Stimulated activated CD8-positive, alpha-beta memory T cell treated with anti-CD3 and anti-CD28 coated beads, Interleukin-15, amount 100 ng/mL, for 4 hours (primary cell): ENCODE measurements at places on chromosomes 1 and 21.

GRCh38 chr1:54340878-54341277 lies 65.3 kb downstream of the SSBP3 start:
- no peak for DNase-seq

DNA sequence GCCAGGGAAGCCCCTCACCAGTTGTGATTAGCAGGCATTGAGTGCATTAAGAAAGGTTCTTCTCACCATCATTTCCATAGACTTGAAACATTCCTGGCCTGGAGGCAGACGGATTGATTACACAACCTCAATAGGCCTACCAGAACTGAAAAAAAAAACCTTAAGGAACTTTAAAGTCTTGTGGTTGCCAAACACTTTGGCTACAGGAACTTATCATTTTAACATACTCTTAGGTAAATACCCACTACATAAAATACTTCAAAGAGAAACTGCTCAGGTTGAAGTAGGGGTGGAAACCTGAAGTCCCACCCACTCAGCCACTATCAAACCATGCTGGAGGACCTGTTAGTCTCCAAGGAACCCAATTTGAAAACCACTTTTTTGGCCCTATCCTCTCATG lies 22.4 kb upstream of the HMGB4 start:
- DNase-seq: no peak

DNA sequence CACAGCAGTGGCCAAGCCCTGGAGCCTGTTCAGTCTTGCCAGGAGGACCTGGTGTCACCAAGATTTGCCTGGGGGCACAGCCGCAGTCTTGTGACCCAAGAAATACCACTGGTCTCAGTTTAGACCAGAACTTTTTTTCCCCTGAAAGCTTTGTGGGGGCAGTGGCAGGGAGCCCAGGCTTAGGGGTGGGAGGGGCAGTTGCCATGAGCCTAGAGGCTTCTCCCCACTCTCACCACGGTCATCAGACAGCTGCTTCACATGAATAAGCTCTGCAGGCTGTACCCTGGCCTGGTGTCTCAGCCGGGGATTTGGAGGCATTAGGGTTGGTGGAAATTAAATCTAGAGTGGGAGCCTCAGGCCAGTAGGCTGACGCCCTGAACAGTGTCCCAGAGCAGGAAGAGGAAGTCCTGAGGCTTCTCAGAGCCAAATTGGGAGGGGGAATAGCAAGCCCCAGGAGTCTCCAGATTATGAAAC lies 73.7 kb downstream of the SLC16A1 start:
- DNase-seq: no peak

DNA sequence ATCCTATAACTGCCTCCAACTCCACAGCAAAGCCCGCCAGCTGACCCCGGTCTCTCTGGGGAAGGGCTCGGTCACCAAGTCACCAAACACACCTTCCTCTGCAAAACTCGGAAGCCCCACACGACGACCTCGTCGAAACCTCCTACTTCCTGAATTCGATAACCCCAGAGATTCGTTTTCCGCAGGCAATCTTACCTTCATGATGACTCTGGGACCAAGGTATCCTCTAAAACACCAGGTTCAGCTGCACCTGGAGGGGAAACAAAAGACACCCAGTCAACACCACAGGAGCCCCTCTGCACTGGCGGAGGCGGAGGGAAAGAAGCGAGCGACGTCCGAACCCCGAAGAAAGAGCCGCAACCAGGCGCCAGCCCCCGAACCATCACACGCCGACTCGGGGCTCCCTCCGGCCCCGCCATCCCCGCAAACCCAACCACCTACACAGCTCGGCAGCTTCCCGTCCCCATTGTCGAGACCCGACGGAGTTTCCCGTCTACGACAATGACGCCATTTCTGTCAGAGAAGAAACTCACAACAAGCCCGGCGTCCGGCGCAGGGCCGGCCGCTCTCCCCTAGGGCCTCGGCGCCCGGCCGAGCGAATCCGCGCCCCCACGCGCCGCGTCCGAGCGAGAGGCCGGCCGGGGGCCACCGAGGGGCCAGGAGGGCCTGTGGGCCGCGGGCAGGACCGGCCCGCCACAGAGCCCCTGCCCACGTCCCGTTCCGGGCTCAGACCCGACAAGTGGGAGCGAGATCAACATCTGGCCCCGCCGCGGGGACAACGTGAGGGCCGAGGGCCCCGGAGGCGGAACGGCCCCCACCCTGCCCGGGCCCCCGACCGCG lies 1.0 kb downstream of the ARID4B start:
- DNase-seq: peak; percentile 38

- no peak for DNase-seq
These were observed 110.4 kb downstream of the KCND3 start for GRCh38 chr1:111879081-111879480.

GRCh38 chr1:186618401-186619170 lies 61.6 kb downstream of the PTGS2 start:
- no peak for DNase-seq

GRCh38 chr1:1759456-1760344 lies 18.6 kb downstream of the NADK start:
- no peak for DNase-seq

DNA sequence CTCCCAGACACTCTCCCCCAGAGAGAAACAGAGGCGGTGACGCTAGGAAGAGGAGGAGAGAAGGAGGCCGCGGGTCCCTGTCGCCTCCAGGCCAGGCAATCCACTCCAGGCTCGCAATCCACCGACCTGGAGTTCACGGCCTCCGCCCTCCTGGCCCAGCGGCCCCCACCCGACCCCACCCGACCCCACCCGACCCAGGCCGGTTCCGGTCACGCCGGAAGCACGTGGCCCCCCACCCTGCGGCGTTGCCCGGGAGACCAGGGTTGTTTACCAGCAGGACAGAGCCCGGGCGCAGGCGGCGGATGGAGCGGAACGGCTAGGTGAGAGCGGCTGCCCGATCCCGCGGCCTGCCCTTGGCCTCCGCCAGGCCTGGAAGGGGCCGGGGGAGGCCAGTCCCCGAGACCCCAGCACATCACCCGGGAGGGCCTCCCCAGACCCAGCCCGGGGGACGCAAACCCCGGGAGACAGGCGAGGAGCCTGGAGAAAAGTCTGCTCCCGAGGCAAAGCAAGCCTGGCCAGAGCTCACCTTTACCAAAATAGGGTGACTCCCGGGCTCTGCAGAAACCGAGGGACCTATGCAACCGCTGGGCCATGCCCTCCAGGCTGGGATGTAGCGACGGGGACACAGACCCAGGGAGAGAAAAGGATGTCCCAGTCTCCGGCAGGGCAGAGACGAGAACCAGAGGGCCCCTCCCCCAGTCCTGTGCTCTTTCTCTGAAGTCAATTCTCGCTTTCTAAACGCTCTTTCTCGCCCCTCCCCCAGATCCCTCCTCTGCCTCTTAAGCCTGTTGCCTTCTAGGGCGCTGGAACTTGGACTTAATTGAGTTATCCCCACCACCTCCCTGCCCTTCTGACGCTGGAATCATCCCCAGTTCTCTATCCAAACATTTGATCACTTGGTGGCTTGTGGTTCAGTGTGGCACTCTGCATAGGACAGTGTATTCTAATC lies at the start of the genes PLA2G2C and UBXN10:
Gene PLA2G2C (minus strand): TSS at position 685 of the 949 bp plus-strand sequence. CDS start 9,155 bp downstream, outside the sequence.
Gene UBXN10 (plus strand): TSS at position 263 of the 949 bp plus-strand sequence. CDS start 4,466 bp downstream, outside the sequence.
- no peak for DNase-seq
